ENCODE measurements at places on chromosomes 1 and 21.

DNA sequence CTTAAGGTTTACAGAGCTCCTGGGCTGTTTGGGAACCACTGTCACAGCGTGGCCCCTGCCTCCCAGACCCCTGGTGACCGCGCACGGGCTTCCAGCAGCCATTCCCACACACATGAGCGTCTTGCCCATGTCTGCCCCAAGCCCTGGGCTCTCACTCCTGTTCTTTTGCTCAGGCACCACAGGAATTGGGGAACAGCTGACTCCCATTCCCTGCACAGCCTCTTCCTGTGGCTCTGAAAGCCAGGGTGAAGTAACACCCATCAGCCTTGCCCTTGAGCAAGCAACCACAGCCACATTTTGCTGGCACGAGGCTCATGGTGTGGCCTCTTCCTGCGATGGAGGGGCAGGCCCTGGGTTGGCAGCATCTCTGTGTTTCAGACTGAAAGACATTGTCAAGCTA lies 14.3 kb upstream of the GPR157 start:
- no peak for DNase-seq

DNA sequence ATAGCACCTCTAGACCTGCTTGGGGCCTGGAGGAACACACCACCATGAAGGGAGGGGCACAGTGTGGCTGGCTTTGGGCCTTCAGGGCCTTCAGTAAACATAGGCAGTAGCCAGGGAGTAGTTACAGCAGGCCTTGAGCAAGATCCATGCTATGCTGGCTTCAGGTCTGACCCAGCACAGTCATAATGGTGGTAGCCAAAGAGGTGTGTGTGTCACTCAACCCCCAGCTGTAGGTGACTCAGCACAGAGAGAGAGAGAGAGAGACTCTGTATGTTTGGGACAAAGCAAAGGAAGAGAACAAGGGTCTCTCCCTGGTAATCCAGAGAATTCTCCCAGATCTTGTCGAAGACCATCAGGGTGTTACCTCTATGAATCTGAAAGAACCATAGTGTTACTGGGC lies 250.5 kb upstream of the PKN2 start:
- no peak for DNase-seq

DNA sequence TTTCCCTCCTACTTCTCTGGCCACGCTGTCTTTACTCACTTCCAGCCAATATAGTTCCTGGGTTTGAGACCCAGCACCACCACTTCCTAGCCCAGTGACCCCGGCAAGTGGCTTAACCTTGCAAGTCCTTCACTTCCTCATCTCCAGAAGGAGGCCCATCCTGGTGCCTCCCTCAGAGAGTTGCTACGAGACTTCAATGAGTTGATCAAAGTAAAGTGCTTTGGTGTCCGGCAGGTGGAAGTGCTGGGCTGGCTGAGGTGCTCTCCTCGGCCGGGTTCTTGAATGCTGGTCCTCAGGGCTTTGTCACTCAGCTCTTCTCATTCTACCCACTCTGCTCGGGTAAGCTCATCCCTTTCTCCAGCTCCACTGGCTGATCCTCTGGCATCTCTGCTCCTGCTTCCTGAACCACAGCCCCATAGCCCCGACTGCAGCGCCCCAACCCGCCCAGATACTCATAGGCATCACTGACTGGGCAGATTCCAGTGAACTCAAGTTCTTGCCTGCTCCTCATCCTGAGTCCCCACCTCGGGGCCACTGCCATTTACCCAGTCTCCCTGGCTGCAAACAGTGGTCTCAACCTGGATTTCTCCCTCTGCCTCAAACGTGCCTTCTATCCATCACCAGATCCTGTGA lies 75.8 kb upstream of the WNT4 start:
- DNase-seq: no peak

GRCh38 chr1:43329995-43330751 lies 7.4 kb upstream of the MPL start:
- no peak for DNase-seq

DNA sequence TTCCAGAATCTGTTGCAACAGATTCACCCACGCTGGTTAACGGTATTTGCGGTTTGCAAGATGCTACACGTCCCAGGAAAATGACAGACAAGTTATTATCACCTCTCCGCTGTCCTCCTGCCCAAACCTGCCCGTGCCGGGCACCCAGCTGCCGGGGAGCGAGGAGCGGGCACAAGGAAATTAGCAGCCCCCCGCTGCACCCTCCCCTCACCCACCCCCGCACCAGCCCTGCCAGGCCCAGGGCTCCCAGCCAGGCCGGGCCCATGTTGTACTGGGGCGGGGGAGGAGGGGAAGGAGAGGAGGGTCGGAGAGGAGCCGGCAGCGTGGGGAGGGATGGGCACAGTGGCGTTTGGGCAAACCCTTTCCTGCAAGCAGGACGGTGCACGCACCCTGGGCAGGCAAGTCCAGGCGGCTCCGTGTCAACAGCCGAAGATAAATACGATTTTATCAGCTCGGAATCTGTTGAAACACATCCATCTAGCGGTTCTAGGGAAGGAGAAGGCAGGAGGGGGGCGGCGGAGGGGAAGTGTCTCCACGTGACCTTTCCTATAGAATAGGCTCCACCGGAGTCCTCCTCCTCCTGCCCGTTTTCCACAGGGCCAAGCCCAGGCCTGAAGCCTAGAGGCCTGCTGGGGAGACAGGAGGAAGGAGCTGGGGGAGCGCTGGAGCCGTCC lies 35.1 kb upstream of the CCDC27 start:
- DNase-seq: no peak

GRCh38 chr21:42476388-42477331 lies 19.4 kb downstream of the RSPH1 start:
- DNase-seq: no peak

GRCh38 chr21:31665397-31665796 lies 5.9 kb downstream of the SOD1 start:
- DNase-seq: no peak

GRCh38 chr1:40462956-40463590 lies 12.8 kb downstream of the ZFP69B start:
- DNase-seq: no peak

GRCh38 chr1:905811-906599 lies 17.7 kb upstream of the SAMD11 start:
- no peak for DNase-seq

DNA sequence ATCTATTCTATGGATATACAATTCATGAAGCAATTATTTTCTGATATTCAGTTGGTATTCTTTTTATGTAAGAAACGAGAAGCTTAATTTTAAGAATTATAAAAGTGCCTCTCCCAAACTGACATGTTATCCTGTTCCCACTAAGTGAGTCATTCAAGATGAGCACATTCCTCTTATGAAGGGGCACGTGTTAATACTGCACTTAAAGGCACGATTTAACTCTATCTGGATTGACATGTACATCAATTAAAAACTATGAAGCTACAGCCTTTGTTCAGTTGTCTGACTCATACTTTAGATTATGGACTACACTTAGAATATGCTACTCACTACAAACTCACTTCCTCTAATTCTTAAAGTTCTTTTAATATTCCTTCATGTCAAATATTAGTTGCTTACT lies 111.6 kb downstream of the CYYR1 start:
- DNase-seq: no peak

Measured in cerebellar cortex (tissue), 1 donor.